Fibroblast of skin of right quadriceps (primary cell): ENCODE measurements at places on chromosomes 16 and 17.
A peak's percentile ranks its signal among the peaks of the same experiment; 100 is the strongest.

DNA sequence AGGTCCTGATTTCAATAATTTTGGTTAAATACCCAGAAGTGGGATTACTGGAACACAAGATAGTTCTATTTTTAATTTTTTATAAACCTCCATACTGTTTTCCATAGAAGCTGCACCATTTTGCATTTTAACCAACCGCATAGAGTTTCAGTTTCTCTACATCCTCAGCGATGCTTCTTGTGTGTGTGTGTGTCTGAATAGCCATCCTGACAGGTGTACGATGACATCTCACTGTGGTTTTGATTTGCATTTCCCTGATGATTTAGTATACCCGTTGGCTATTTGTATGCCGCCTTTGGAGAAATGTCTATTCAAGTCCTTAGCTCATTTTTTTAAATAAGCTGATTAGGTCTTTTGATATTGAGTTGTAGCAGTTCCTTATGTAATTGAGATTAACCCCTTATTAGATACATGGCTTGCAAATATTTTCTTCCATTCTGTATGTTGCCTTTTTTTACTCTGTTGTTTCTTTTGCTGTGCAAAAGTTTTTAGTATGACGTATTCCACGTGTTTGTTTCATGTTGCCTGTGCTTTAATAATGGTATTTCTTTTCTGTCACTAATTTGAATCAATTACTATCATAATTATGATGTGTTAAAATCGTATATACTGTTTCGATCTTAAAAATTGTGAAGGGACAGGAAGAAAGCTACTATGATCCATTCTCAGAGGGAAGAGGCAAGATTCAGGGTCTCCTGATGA lies 227.2 kb upstream of the MON1B start:
- DNase-seq: no peak

DNA sequence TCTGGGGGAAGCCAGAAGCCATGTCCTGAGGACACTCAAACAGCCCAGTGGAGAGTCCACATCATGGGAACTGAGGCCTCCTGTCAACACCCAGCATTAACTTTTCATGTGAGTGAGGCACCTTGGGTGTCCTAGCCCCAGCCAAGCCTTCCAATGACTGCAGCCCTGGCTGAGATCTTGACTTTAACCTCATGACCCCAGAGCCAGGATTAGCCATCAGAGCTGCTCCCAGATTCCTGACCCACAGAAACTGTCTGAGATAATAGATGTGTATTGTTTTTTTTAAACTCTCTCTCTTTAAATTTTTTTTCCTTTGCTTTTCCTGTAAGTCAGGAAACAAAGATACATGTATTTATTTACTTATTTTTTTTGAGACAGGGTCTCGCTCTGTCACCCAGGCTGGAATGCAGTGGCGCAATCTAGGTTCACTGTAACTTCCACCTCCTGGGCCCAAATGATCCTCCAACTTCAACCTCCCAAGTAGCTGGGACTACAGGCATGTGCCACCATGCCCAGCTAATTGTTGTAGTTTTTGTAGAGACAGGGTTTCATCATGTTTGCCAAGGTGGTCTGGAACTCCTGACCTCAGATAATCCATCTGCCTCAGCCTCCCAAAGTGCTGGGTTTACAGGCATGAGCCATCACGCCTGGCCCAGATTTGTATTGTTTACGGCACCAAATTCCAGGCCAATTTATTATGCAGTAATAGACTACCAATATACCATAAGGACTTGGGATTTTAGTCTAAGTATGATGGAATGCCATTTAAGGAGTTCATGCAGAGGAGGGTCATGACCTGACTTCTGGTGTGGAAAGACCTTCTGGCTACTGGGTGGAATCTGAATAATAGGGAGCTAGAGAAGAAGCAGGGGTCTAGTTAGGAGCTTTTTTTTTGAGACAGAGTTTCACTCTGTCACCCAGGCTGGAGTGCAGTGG lies 14.0 kb upstream of the TMEM94 start:
- no peak for DNase-seq

- DNase-seq: peak; percentile 65
These were observed 38.6 kb downstream of the USP10 start for GRCh38 chr16:84738255-84739038.

GRCh38 chr17:3208484-3208883 lies 1.0 kb downstream of the OR1A1 start:
- no peak for DNase-seq

DNA sequence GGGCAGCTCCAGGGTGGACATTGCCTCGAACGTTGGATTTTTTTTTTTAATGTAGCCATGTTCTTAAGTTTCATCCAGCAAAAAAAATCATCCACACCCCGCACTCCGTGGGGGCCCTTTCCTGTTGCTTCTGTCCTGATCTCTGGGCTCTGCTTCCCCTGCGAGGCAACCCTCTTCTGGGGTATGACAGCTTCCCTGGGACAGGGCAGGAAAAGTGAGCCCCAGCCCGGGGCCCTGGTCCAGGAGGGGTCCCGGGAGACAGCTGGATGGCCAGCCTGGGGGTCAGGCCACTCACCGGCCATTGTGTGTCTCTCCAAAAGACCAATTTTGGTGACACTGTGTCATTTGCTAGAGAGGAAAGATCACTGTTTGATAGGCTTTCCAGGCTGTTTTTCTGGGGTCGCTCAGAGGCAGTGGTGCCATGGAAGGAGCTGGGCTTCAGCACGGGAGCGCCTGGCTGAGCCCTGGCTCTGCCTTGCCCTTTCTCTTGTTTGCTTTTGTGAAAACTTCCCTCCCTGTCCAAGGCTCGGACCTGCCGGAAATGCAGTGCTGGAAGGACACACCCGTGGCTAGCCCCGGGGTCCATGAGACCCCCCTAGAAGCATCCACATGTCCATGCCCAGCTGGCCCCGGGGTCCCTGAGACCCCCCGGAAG lies 41.0 kb upstream of the CHMP6 start:
- DNase-seq: no peak

- DNase-seq: no peak
These were observed 22.1 kb upstream of the PVALEF start for GRCh38 chr17:81143200-81143527.

DNA sequence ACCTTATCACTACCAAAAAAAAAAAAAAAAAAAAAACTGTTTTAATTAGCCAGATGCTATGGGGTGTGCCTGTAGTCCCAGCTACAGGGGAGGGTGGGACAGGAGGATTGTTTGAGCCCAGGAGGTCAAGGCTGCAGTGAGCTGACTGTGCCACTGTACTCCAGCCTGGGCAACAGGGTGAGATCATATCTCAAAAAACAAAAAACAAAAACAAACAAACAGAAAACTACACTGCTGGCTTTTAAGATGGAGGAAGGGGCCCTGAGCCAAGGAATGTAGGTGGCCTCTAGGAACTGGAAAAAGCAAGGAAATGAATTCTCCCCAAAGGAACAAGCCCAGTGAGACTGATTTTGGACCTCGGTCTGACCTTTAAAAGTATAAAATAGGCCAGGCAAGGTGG lies 61.4 kb downstream of the BEAN1 start:
- no peak for DNase-seq

DNA sequence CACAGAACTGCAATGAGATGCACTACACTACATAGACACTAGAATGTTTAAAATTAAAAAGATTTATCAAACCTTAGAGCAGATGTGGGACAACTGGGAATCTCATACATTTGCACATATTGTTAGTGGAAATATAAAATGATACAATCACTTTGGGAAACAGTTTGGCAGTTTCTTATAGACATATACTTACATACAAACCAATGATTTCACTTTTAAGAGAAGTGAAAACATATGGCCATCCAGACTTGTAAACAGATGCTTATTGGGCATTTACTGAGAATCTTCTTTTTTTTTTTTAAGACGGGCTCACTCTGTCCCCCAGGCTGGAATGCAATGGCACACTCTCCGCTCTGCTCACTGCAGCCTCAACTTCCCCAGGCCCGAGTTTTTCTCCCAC lies 50.1 kb downstream of the AXIN2 start:
- DNase-seq: no peak

DNA sequence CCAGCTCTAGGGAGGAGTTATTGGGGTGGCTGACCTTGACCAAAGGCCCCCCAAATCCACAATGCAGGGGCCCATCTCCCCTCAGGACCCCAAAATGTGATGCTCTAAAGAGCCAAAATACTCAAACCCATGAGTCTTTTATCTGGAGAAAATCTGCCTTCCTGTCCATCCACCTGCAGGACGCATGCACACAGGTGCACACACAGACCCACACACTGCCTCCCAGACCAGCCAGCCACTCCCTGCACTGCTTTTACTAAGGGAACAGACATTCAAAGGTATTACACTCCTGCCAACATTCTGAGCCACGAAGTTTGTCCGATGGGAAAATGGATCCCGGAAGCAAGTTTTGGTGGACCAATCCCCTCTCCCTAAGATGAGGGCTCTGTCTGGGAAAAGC lies 76.1 kb upstream of the CDH5 start:
- DNase-seq: no peak
